Pancreas (tissue), 10 donors: ENCODE measurements at places on chromosomes 4 and X. TPM values are rescaled to one million over a fixed set of nuclear protein-coding genes. Genes with fewer than 3 reads are reported as not detected.

The IDUA gene
- 19.7 TPM for total RNA-seq

The CD40LG gene
- 0.09 TPM for total RNA-seq

The CTAG2 gene
- total RNA-seq, result not detected

The KCND1 gene
- total RNA-seq, result 0.98 TPM

The CT47B1 gene
- total RNA-seq, result not detected

The CYBB gene
- 17.4 TPM for total RNA-seq

The IL2RG gene
- total RNA-seq, result 3.4 TPM

DNA sequence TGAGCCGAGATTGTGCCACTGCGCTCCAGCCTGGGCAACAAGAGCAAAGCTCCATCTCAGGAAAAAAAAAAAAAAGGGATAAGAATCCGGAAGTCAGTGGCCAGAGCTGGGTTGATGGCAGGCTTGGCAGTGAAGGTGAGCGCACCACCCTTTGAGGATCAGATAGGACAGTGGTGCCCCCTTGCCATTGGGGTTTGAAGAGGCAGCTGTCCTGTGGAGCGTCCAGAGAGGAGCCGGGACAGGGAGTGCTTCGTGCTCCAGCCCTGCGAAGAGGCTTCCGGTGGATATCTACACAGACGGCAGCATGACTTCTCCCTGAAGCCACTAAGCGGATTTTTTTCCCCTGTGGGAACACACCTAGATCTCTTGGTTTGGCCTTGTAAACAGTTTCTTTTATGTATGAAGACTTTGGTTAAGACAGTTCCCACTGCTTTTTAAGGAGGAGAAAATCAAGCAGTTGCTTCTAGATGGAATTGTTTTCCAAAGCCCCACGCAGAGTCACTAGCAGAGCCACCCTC lies 6.5 kb downstream of the TBC1D14 start:
- H3K27me3 ChIP-seq, result no peaks in the 10 kb centered on the region
- H3K27ac ChIP-seq, result no peak overlapping the region
- no peak for DNase-seq

DNA sequence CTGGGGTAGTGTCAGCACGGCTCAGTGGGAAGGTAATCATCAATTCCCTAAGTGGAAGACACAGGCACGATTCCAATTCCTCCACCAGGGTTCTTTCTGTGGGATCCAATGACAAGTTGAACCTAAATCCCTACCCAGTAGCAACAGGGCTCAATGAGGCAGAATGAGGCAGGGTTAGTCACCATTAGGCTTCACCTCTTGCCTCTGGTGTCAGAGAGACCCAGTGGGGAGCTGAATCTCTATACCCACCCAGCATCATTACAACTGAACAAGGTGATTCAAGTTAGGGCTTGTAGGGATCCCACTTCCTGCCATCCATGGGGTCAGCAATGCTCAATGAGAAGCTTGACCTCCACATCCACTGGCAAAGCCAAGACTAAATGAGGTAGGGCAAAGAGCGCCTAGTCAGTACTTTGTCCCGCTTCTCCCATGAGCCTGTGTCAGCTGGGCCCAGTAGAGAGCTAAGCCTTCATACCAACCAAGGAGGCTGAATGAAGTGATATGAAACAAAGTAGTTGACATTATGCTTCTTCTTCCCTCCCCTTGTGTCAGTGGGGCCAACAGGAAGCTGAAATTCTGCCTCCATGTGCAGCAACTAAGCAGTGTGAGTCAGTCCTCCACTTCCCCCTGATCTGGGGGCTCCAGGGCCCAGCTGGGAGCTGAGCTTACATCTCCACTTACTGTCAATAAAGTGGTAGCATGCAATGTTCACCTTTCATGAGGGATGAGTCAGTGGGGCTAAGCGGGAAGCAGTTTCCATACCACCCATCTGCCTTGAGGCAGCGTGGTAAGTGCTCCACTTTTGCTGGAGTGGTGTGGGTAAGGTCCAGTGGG lies 36.4 kb upstream of the RBM41 start:
- no peaks in the 10 kb centered on the region for H3K36me3 ChIP-seq
- DNase-seq, result no peak
- no peaks in the 10 kb centered on the region for H3K4me1 ChIP-seq

- DNase-seq, result no peak
- no peaks in the 10 kb centered on the region for H3K27me3 ChIP-seq
- no peaks in the 10 kb centered on the region for H3K36me3 ChIP-seq
- H3K27ac ChIP-seq, result no peak overlapping the region
Measured at GRCh38 chr4:8356856-8357255, 83.7 kb downstream of the ACOX3 start.

- no peak overlapping the region for H3K4me3 ChIP-seq
- no peak overlapping the region for H3K27ac ChIP-seq
- no peak for DNase-seq
Measured at GRCh38 chr4:67397931-67398330, 147.4 kb downstream of the CENPC start.

DNA sequence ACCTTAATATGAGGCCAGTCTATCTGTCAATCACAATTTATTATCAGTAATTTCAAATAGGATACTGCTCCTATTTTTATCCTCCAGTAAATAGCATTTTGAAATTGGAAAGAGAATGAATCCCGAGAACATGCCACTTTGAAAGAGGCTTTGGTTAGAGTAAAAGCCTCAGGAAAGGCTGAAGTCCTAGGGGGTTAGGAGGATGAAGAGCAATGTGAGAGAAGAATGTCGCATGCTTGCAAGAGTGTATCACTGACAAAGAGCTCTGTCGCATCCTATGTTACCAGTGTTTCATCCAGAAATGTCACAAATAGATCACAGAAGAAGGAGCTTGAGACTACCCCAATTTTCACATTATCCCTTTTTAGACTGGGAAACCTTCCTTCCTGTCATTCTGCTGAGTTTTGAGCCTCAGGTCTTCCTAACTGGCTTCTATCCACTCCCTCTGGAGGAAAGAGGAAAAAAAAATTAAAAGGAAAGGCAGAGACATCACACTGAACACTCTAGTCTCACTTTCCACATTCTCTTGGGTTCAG lies 39.8 kb downstream of the GPM6A start:
- H3K36me3 ChIP-seq, result no peaks in the 10 kb centered on the region
- no peak overlapping the region for H3K27ac ChIP-seq
- no peak for DNase-seq
- no peaks in the 10 kb centered on the region for H3K4me1 ChIP-seq
- no peak overlapping the region for H3K4me3 ChIP-seq

- no peaks in the 10 kb centered on the region for H3K27me3 ChIP-seq
- H3K36me3 ChIP-seq, result no peaks in the 10 kb centered on the region
- no peaks in the 10 kb centered on the region for H3K4me1 ChIP-seq
- no peak overlapping the region for H3K27ac ChIP-seq
Measured at GRCh38 chr4:174365018-174365587, 81.4 kb downstream of the CEP44 start.

DNA sequence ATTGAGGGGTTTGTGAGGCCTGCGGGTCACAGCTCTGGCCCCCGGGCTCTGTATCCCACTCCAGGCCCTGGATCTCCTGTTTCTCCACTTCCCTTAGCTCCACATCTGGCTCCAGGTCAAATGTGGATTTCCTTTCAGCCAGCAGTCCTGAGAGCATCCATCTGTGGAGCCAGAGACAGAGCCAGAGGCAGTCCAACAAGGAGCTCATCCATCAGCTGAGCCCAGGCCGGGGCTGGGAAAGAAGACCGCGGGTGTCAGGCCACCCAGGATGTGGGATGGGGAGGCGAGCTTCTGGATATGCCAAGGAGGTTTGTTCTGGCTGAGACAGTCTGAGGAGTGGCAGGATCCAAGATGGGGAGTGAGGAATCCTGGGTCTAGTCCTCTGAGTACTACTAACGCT lies 91.7 kb downstream of the EFNB1 start:
- H3K4me3 ChIP-seq, result no peak overlapping the region
- no peak for DNase-seq
- H3K27me3 ChIP-seq, result no peaks in the 10 kb centered on the region
- no peaks in the 10 kb centered on the region for H3K4me1 ChIP-seq
- H3K27ac ChIP-seq, result no peak overlapping the region

DNA sequence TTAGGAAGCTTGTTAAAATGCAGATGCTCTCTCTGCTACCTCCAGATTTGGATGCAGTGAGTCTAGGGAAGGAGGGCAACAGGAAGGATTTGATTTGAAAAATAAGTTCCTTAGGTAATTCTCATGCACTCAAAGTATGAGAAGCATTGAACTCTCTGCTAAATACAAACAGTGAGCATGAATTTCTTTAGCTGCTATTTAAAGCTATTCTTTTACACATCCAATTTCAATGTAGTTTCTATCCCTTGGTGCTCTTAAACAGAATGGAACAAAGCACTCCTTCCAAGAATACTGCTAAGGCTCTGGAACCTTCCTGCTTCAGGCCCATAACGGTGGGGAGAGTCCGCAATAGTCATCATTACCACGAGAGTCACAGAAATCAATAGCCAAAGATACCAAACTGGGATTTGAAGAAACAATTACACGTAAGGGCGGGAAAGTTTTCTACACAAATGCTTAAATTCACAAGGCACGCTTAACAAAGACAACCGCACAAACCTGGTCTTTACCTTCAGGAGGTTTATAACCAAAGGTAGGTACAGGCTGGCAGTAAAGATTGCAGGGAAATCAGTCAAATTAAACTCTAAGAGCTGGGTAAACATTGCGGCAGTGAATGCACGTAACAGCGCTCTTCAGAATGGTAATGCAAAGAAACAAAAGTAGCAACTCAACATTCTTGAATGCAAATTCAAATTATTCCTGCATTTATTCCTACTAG lies 123.2 kb upstream of the NAP1L5 start:
- peak overlapping the region; percentile 92 for H3K27ac ChIP-seq
- no peak for DNase-seq
- peak overlapping the region; percentile 44 for H3K4me3 ChIP-seq
- H3K27me3 ChIP-seq, result no peaks in the 10 kb centered on the region
- peaks cover 33% of the 10 kb centered on the region for H3K4me1 ChIP-seq

DNA sequence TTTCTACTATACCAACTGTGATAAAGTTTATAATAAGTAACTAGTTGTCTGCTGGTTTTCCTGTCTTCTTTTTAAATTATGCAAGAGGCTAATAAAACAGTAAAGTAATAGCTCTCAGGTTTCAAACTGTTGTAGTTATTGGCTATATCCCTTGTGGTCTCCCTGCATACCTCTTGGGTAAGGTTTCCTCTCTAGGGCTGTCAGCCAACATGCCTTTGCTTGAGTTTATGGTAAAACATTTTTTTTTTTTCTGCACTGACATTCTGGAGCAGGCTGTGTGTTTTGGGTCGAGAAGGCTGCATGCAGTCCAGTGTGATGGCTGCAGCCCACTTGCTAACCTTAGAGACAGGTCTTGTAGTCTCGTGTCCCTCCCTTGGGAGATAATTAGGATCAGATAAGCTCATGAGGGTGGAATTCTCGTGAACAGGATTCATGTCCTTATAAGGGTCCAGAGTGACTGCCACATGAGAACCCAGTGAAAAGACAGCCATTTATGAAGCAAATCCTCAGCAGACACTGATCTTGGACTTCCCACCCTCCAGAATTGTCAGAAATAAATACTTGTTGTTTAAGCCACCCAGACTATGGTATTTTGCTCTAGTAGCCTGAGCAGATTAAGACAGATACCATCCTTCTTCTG lies 831.2 kb downstream of the CCSER1 start:
- no peak overlapping the region for H3K4me3 ChIP-seq
- no peak for DNase-seq
- H3K27ac ChIP-seq, result no peak overlapping the region
- no peaks in the 10 kb centered on the region for H3K36me3 ChIP-seq
- no peaks in the 10 kb centered on the region for H3K27me3 ChIP-seq
